ENCODE measurements at places on chromosomes 5 and 9. TPM values are rescaled to one million over a fixed set of nuclear protein-coding genes. Genes with fewer than 3 reads are reported as not detected.

DNA sequence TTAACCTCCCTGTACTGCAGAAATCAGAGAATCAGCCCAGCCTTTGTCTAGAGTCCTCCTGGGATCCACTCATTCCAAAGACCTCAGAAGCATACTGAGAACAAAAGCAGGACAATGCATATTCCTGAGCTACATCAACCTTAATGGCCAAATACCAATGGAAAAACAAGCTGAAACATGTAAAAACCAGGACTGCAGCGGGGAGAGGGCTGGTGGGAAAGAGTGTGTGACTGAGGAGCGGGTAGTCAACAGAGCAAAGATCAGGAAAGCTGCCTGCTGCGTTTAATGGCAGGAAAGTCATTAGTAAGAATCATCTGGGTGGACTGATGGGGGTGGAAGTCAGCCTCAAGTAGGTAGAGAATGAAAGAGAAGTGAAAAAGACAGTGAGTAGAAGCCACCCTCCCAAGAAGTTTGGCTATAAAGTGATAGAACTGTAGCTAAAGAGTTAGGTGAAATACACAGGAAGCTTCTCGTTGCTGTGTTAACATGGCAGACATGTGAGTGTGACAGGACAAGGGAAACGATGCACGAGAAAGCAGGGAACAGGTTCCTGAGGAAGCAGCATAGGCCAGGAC is 88.1 kb downstream of the OTULIN start:
- no peak for DNase-seq

- DNase-seq, result no peak
Measured at GRCh38 chr5:73120222-73121118, at the start of gene TMEM171. TMEM171 (plus strand) TSS chr5:73120575; CDS start chr5:73123374, 2,799 bp downstream.

DNA sequence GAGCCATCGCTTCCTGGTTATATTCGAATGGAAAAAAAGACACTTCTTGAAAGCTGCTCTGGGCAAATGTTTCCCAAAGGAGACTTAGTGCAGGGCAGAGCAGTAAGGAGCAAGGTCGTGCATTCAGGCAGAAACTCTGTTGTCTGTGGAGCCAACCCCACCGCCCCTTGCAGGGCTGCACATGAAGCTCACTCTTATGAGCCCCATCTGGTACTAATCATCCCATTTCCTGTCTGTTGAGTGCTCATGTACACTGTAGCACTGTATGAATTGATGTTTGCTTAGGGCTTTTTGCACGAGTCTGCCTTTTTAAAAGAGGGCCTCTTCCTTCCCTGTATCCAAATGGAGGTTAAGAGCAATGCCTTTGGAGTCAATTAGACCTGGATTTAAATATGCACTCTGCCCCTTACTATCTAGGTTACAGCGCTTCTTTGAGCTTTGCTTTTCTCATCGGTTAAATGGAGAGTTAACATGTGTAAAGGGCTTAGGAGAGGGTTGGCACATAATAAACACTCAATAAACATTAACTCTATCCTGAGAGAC is 25.4 kb downstream of the HMHB1 start:
- no peak for DNase-seq

GRCh38 chr5:96157077-96157780 is 195.6 kb upstream of the ELL2 start:
- DNase-seq, result no peak

IFNK gene
- not detected for polyA plus RNA-seq

- DNase-seq, result no peak
Measured at GRCh38 chr5:122639033-122639432, 135.8 kb upstream of the SNX2 start.

- DNase-seq, result no peak
Measured at GRCh38 chr5:119358530-119358900, 2.7 kb downstream of the TNFAIP8 start.

TSC1 gene
- 12.1 TPM for polyA plus RNA-seq

DNA sequence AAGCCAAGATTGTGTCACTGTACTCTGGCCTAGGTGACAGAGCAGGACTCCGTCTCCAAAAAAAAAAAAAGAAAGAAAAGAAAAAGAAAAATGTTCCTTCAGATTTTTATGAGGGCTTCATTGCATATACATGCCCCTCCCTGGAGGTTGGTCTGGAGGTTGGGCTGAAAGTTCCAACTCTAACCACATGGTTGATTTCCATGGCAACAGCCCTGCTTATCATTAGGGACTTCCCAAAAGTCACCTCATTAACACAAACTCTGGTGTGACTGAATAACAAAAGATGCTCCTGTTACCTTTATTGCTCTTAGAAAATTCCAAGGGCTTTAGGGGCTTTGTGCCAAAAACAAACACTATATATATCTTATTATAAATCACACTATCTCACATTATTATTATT is 113.8 kb downstream of the TMC1 start:
- DNase-seq, result no peak

KCNIP1 gene
- polyA plus RNA-seq, result 0.22 TPM

SLC6A7 gene
- 0.01 TPM for polyA plus RNA-seq

DNA sequence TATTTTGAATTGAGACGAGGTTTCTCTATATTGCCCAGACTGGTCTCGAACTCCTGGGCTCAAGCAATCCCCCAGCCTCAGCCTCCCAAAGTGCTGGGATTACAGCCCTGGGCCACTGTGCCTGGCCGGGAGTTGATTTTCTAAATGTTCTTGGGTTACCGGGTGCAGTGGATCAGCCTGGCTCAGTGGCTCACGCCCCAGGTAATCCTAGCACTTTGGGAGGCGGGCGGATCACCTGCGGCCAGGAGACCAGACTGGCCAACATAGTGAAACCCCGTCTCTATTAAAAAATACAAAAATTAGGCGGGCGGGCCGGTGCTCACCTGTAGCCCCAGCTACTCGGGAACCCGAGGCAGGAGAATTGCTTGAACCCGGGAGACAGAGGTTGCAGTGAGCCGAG is 106.9 kb upstream of the LARP1 start:
- no peak for DNase-seq

IL9 gene
- polyA plus RNA-seq, result not detected

DNA sequence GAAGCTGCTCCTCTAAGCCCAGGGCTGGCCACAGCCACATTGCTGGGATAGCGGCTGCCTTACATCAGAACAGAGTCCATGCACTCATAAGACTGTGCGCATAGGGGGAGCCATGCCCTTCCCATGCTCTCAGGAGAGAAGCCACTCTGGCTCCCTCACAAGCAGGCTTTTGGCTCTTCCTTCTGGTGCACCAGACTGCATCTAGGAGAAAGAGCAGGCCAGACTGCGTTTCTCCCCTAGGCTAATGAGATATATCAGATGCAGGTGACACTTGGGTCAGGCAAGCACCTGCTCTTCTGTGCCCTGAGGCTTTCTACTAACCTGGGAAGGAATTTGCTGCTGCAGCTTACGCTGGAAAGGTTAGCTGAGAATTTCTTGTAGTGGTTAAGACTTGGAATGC is 43.2 kb upstream of the BRINP1 start:
- no peak for DNase-seq

GRCh38 chr5:156528673-156529072 is 201.7 kb downstream of the SGCD start:
- no peak for DNase-seq

GRCh38 chr5:32955814-32956213 is 244.7 kb downstream of the NPR3 start:
- DNase-seq, result no peak

NRARP gene
- polyA plus RNA-seq, result 6.5 TPM

DNA sequence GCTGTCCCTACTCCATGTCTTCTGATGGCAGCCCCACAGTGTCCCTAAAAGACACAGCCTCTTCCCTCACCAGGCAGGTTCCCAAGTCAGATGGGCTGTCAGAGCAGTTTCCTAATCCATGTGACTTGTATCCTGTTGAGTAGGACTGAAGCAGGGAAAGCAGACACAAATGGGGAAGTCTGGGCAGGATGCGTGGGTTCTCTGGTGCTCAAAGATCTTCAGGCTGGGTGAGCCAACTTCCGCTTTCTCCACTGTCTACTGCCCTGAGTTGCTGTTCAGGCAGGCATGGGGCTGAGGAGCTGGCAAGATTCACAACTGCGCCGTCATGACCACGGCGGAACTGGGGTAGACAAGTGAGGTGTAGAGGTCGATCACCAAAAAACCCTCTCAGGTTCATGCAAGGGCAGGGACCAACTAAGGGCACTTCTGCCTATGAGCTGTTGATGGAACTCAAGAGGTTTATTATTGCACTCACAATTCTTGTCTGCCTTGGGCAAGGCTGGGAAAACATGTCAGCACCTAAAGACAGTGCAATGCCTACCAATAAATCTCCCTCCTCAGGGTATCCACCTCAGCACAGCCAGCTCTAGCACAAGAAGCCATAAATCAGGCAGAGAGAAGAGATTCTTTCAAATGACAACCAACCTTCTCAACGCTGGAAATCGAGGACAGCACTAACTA is 83.4 kb downstream of the RAPGEF1 start:
- no peak for DNase-seq

DNA sequence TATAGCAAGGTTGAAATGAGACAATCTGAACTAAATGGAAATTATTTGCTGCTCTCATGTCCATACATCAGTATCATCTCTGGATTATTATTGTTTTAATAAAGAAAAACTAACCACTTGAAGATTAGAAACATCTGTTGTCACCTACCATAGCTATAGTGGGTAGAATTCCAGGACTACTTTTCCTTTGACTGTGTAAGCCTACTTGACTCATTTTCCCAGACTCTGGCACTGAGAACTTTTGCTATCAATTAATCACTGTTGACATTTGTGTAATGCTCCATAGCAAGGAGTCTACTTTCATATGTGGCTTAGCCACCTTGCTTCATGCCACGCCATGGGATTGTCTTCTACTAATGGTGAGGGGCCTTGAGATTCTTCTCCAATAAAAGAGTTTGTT is 59.9 kb upstream of the ARRDC3 start:
- DNase-seq, result no peak

GLDC gene
- 2.9 TPM for polyA plus RNA-seq

GRCh38 chr9:69452110-69452782 is 127.2 kb downstream of the ENTREP1 start:
- no peak for DNase-seq

DNA sequence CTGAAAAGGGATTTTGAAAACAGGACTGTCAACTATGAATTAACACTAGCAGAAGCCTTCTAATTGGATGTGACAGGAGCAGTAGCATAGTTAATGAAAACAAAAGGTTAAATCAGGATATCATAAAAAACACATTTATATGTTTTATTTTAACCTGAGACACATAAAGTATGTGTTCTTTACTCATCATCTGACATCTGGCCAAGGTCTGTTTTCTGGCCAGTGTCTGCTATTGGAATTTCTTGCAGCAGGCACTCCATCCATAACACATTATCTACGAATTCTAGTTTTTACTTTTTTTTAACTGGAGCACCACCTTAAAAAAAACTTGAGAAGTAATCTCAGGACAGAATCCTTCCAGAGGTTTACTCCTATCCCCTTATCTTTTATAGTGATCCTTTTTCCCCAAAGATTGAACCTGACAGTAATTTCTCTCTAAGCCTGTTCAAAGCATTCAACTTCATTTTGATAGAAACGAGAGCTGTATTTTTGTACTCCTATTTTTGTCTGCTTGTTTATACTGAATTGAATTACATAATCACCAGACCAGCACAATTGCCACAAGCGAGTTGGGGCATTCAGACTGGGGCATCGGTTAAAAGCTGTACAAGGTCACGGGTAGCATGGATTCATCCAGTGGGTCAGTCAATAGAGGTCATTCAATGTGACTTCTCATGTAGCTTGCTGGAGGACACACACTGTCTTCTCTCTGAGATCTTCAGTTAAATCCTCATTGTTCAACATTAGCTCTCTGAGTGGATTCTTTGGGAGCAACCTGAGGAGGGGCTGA is 205.6 kb upstream of the CLINT1 start:
- DNase-seq, result no peak

DNAJC18 gene
- polyA plus RNA-seq, result 8.6 TPM

DNA sequence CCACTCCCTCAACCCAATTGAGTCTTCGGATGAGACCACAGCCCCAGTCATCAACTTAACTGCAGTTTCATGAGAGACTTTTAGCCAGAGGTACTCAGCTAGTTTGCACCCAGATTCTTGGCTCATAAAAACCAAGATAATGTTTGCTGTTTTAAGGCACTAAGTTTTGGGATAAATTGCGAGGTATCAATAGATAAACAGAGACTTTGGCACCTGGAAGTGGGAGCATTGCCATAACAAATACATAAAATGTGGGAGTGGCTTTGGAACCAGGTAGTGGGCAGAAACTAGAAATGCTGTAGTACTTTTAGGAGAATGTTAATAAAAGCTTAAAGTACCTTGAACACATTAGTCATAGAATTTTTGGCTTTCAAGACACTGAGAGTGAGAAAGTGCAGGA is 439.8 kb downstream of the SH3GL2 start:
- DNase-seq, result no peak
